ENCODE measurements at places on chromosomes 5 and 9. TPM values are rescaled to one million over a fixed set of nuclear protein-coding genes. Genes with fewer than 3 reads are reported as not detected.

SH3RF2 gene
- 1.2 TPM for total RNA-seq

PCDHA9 gene
- 0.26 TPM for total RNA-seq

SEMA6A gene
- total RNA-seq, result 0.26 TPM

NXNL2 gene
- 1.3 TPM for total RNA-seq

NPR3 gene
- 14.9 TPM for total RNA-seq

RANBP17 gene
- total RNA-seq, result 10.0 TPM

TSSK1B gene
- 0.50 TPM for total RNA-seq
